ENCODE measurements at places on chromosomes 16 and 17.

GRCh38 chr17:70886648-70887047 is 717.3 kb downstream of the KCNJ2 start:
- no peak for DNase-seq

DNA sequence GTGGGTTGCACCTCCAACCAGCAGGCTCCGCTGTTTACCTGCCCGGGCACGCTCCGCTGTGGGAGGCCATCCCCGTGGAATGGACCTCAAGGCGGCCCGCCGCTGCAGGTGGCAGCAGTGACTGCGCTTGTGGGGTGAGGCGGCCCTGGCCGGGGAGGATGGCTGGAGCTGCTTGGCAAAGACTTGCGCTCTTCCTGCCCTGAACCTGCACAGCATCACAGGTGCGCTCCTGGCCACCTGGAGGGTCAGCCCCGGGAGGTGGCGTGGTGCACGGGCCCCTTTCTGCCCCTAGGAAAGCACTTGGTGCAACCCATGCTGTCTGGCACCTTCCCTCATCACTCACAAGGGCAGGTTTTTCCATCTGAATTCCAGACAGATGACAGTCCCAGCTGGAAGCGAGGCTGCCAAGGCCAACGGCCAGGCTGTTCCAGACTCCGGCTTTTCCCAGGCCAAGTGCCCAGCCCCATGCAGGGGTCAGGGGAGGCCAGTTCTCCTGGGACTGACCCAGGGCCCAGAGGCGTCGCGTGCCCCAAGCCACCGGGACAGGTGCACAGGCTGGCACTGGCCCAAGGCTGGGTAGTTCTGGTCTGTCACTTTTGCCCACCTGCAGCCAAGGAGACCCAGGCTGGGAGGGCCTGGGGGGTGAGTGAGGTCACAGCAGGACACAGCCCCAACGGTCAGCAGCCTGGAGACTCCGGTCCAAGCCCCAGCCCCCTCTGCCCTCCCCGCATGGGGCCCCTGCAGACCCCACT is 13.3 kb downstream of the UTS2R start:
- DNase-seq, result no peak

- DNase-seq, result no peak
Measured at GRCh38 chr17:39600288-39600996, 7.3 kb downstream of the NEUROD2 start.

DNA sequence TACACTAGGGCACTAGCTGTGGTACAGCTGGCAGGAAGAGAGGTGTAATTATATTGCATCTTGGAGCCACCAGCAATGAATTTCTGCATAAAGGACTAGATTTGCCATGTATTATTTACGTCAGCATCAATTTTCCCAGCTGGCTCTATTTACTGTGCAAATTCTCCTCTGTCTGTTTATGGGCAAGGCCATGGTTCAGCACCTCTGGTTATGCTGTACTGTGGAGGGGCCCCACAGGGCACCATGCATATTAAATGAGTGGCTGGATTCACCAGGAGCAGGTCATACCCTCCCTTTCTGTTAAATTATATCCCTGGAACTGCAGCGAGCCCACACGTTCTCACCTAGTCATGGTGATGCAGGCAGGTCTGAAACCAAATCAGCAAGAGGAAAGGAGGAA is 19.8 kb downstream of the RAD51D start:
- no peak for DNase-seq

DNA sequence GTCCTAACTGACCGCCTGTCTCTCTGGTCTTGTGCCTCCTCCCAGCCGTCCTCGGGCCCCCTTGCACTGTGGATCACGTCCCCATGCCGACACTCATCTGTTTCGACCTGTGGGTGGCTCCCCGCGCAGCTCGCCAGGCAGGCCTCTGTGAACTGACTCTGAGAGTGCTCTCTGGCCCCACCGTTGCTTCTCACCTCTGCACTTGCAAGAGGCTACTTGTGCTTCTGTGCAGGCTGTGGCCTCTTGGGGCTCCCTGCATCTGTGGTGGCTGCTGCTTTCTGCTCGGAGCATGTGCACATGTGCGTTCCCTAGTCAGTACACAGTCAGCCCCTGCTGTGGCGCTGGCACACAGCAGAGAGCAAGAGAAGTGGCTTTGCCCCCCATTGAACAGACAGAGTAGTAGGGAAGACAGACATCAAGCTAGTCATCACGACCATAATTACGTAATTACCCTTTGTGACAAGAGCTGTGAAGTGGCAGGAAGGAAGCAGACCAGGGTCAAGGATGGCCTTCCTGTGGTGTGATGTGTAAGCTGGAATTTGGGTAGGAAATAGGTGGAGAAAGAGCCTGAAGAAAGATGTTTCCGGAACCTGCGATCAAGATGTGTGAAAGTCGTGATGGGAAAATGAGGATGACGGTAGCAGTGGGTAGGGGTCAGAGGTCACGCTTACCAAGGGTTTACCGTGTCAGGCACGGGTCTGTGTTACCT is 256.0 kb upstream of the CACNG5 start:
- DNase-seq, result no peak

DNA sequence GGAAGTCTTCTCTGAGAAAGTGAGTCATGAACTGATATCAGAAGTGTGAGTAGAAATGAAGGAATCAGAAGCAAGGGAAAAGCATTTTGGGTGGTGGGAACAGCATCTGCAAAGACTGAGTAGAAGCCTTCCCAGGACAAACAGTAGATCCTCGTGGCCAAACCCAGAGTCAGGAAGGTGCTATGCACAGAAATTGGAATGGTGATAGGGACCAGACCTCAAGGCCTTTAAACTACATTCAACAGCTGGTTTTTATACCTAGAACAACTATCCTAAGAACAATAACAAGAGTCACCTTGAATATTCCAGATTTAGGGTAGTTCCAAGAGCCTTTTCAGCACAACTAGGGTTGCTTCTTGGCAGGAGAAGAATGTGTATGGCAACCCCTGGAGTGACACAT is 15.3 kb downstream of the ABAT start:
- no peak for DNase-seq

DNA sequence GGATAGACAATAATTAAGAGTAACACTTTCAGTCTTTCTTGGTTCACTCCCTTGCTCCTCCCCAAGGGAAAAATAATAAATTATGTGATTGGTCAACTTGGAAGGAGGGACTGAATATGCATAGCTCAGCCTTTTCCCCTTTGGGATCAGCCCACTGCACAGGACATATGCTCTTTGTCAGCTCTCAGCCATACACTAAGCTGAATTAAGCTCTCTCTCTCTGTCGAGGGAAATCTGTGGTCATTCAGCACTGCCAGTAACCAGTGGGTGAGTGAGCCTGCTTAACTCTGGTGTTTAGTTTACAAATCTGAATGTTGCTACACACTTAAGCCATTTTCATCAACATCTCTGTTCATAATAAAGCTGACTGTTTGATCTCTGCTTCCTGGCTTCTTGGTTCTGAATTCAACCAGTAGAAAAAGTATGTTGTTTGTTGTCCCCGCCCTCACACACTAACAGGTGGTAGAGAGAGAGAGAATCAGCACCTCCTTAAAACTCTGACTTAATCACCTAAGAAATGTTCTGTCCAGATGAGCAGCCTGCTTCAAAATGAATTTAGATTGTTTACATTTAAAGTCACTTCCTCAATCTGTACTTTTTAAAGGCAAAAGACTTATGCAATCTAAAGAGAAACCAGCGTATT is 102.3 kb upstream of the C17orf78 start:
- peak; percentile 59 for DNase-seq

DNA sequence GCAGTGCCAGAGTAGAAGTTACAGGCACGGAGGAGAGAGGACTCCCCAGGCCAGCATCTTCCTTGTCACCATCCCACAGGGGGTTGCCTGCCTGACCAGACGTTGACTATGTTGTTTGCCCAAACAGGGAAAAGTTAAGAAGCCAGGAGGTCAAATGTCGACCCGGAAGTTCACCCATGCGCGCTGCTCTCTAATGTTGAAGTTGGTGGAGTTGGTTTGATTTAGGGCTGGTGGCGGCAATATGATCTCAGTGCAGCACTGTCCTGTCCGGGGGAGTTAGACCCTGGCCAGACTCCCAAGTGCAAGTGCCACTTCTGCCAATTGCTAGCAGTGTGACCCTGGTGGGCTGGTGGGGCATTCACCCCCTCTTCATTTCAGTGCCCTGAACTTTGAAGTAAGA is 30.4 kb downstream of the RGS9 start:
- DNase-seq, result no peak

DNA sequence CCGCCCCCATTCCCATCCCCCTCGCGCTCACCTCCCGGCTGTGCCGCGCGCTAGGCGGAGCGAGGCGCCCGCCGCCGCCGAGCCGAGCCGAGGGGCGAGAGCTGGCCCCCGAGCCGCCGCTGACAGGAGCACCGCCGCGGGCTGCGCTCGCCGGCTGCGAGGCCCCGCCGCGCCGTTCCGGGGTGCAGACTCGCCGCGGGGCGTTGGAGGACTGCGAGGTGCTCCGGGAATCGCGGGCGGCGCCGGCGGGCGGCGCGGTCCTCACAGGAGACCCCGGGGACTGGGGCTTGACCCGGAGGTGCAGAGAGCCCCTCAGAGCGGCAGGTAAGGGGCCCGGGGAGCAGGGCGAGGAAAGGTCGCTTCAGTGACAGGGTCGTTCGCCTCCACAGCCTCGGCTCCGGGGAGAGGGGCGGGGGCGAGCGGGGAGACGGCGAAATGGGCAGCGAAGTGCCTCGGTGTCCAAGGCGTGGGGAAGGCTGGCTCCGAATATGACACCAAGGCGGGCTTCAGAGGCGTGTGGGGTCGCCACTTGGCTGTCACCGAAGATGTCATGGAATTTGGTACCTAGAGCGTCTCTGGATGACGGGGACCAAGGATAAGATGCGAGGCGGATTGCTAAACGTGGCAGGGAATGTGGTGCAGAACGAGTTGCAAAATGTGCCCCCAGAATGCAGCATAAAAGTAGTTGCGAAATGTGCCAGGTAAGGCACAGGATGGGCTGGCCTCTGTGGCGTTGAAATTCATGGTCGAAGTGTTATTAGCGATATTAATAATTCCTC is 580 bp downstream of the TANC2 start:
- DNase-seq, result no peak

GRCh38 chr16:68972013-68972412 is 128.7 kb downstream of the TANGO6 start:
- DNase-seq, result no peak

- DNase-seq, result no peak
Measured at GRCh38 chr17:44038604-44039011, 23.8 kb upstream of the TMEM101 start.

DNA sequence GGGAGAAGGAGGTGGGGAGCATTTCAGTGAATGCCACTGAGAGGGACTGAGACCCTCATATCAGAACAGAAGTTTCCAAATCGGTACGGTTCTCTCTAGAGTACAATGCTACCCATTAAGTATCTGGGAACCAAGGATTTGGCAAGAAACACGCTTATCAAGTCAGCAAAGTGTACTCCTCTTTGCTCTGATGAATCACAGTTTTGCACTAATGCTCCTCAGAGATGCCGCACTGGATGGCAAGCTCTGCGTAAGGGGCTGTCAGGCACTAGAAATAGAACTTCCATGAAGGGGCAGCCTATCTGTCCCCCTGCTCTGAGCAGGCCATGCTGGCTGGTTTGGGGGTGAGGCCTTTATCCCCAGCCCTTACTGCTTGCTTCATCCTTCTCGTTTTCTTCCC is 4.8 kb upstream of the ABCC12 start:
- DNase-seq, result no peak

- DNase-seq, result no peak
Measured at GRCh38 chr17:79803421-79803996, 6.6 kb upstream of the CBX8 start.

DNA sequence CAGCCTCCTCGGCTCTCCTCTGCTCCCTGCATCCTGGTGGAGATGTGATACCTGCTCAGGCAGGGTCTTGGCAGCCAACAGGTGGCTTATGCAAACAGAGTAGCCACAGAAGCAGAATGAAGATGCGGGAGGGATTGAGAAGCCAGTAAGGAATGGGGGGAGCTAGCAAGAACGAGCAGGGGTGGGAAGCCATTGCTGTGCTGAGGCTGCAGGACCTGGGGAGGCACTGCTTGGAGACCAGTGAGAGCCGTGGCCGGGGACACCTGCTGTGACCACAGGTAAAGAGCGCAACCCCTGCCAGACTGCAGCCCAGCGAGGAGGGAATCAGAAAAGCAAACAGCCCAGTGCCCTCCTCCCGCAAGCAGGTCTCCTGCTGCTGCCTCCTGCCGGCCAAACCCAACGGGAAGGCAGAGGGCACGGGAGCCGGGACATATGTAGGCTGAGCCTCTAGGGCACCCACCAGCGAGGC is 14.7 kb downstream of the AIPL1 start:
- no peak for DNase-seq

DNA sequence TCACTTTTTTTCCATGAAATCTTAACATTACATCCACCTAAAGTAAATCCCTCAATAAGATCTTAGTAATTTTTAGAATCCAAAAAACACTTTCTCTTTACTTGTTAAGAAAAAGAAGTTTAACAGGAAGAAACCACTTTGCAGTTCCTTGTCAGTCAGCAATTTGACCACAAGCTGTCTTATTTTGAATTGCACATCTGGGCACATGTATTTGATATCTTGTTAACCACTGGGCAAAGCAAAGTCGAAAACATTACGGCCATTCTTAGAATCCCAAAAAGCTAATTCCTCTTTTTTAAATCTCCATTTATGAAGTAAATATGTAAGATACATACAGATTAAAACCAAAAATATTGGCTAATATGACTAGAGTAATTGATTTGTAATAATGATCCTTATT is 1.1 kb downstream of the ABCA10 start:
- no peak for DNase-seq

GRCh38 chr17:79975498-79976134 is 60.1 kb downstream of the TBC1D16 start:
- no peak for DNase-seq

GRCh38 chr16:88451586-88452481 is 1.2 kb upstream of the ZFPM1 start:
- DNase-seq, result no peak

- DNase-seq, result no peak
Measured at GRCh38 chr16:22694887-22695382, 119.0 kb upstream of the HS3ST2 start.

- DNase-seq, result no peak
Measured at GRCh38 chr17:39143552-39144093, 7.8 kb downstream of the PLXDC1 start.

- DNase-seq, result no peak
Measured at GRCh38 chr17:79800325-79801155, 3.7 kb upstream of the CBX8 start.

DNA sequence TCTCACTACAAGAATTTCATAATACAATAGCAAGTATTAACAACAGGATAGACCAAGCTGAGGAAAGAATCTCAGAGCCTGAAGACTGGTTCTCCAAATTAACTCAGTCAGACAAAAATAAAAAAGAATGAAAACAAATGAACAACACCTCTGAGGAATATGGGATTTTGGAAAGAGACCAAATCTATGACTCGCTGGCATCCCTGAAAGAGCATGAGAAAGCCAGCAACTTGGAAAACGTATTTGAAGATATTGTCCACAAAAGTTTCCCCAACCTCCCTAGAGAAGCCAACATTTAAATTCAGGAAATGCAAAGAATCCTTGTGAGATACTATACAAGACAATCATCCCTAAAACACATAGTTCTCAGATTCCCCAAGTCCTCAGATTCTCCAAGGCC is 20.9 kb downstream of the NLRP1 start:
- DNase-seq, result no peak

DNA sequence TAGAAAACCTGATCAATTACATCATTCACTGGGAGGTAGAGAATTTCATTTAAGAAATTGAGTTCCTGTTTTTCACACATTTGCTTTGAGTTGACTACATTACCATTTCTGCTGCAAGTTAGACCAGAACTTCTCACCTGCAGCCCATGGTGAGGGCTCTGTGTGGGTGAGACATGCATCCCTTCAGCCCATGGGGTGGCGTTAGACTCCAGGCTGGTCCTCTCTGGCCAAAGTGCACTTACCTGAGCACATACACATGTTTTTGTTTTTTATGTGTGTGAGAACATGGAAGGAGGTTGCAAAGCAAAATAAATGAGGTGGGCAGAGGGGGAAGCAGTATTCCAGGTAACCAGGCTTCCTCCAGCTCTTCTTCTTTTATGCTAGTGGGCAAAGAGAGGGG is 470.2 kb downstream of the PMP22 start:
- no peak for DNase-seq
